Muscle of arm (tissue), 14 donors: ENCODE measurements at places on chromosomes 6 and 20.

GRCh38 chr6:29986179-29986781 is 43.9 kb downstream of the HLA-A start:
- DNase-seq: no peak

GRCh38 chr20:8756410-8756809 is 312.5 kb upstream of the PLCB4 start:
- DNase-seq: no peak

GRCh38 chr6:111802720-111803330 is 70.4 kb downstream of the FYN start:
- no peak for DNase-seq

GRCh38 chr20:46286382-46286781 is 21.9 kb downstream of the CDH22 start:
- no peak for DNase-seq

- DNase-seq: no peak
Measured at GRCh38 chr20:61251529-61252393, at the start of gene CDH4. Gene CDH4 (plus strand): TSS chr20:61252261.

GRCh38 chr6:167782698-167783517 is 43.8 kb upstream of the AFDN start:
- no peak for DNase-seq

DNA sequence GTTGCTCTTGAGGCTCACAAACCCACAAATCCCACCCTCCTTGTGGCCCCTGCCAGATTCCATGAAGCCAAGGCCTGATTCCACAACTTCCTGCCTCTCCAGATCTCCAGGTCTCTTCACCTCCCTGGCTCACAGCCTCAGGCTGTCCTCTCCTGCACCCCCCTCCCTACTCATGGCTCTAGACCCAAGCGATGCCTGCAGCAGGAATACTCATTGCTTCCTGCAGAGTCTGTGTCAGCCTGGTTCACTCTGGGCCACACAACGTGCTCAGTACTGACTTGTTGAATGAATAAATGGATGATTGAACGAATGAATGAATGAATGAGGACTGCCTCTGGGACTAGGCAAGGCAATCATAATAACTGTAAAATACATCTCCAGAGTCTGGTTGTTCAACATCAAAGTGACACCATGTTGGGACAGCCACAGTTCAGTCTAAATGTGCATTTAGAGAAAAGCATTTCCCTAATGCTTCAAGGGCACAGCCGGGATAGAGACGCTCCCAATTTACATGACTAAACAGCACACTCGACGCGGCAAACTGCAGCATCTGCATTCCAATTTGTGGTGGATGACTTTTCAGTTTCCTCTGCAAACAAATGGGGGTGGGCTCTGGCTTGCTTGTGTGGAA is 139.9 kb downstream of the GRM4 start:
- DNase-seq: no peak

DNA sequence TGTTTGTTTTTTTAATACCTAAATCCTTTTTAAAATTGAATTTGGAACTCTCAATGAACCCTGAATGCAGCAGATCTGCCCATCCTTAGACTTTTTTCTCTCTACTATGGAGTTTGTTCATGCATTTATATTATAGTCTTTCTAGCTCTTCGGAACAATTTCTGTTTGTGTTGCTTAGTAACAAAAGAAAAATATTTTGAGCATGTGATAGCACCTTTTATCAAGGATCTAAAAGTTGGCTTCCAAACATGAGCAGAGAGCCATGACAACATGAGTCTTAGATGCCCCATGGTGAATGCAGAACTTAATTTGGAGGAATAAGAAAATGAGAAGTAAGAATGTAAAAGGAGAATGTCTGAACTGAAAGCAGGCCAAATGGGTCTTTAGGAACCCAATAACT is 133.7 kb downstream of the EDN1 start:
- DNase-seq: no peak

- no peak for DNase-seq
Measured at GRCh38 chr6:159701413-159701999, 8.5 kb upstream of the SOD2 start.
